ENCODE measurements at places on chromosomes 2 and 18. TPM values are rescaled to one million over a fixed set of nuclear protein-coding genes. Genes with fewer than 3 reads are reported as not detected.

RBM44 gene
- total RNA-seq = 0.18 TPM

STPG4 gene
- total RNA-seq = not detected

PLCL1 gene
- total RNA-seq = 0.34 TPM

SKOR2 gene
- not detected for total RNA-seq

RUFY4 gene
- total RNA-seq = not detected

All from esophagus squamous epithelium (tissue), 5 donors.